Calu3 (cell line): ENCODE measurements at places on chromosomes 6 and 20.

DNA sequence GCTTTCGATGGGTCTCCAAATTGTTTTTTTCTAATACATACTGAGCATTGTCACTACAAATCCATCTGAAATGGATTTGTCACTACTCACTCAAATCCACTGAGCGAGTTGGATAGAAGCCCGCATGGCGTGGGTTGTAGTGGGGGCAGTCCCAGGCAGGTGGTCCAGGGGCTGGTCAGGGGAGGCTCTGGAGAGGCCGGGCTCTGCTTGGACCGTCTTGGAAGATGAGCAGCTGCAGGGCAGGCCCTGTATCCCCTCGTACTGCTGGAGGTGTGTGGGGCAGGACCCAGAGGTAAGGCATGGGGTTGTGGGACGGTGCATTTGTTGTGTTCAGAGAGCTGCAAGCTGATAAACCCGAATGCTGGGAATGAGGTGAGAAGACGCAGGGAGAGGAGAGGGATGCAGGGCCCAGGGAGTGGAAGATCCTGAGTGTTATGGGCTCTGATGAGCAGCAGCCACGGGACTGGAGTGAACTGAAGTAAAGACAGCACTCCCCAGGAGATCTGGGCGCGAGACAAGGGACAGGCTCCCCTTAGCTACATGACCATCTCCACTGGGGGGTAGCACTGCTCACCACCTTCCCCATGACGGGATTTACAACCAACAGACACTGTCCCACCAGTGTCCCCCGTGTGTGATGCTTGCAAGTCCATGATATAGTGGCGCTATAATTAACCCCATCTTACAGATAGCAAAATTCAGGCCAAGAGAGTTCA is 45.9 kb downstream of the PSMG4 start:
- no peak for DNase-seq

DNA sequence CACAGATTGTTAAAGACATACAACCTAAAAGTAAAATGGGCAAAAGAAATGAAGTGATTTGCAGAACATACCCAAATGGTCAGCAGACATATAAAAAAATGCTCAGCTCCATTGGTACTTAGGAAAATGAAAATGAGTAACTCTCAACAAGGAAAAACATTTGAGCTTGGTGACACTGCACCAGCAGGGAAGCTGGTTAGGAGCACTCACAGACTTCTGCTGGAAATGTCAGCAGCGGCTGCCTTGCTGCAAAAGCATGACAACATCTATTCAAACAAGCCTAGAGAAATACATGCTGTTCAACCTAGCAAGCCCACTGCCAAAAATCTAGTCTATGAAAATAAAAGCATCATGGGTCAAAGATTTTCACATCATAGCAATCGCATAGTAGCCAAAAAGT is 99.0 kb upstream of the FOXQ1 start:
- DNase-seq, result no peak

DNA sequence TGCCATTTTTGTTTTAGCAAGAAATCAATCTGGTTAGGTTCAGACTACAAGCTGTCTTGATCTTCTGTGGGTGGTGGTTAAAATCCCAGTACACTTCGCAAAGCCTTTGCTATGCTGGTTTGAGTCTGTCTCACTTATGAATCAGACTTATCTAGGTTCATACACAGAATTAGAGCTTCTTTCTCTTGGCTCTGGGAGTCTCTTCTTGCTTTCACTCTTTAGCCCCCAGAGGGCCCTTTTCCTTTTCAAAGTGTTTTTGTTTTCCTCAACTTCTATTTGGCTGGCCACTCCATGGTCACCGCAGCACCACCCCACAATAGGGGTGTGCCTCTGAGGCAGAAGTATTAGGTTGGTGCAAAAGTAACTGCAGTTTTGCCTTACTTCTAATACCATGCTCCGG is 21.3 kb downstream of the ECI2 start:
- DNase-seq, result no peak

DNA sequence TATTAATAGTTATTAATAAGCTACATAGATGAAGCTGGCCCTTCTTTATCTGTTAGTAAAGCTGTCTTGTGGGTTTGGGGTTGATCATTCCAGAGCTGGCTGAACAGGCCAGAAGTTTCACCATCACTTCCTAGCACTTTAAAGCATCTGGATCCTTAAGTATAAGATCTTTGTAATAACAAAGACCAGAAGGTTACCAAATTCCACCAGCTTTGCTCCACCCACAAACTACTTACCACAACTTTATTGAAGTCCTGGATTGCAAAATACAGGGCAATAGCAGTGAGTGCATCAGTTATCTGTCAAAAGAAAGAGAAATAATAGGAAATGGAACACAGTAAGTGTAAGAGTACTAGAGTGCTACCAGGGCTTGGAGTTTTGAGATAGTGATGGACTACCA is 33.0 kb downstream of the PIGU start:
- DNase-seq, result no peak

- no peak for DNase-seq
Observed at GRCh38 chr6:87522686-87523085, 49.9 kb downstream of the SLC35A1 start.
